ENCODE measurements at places on chromosomes 16 and 17.

GRCh38 chr16:30774367-30775130 lies 12.4 kb downstream of the RNF40 start:
- no peak for DNase-seq

DNA sequence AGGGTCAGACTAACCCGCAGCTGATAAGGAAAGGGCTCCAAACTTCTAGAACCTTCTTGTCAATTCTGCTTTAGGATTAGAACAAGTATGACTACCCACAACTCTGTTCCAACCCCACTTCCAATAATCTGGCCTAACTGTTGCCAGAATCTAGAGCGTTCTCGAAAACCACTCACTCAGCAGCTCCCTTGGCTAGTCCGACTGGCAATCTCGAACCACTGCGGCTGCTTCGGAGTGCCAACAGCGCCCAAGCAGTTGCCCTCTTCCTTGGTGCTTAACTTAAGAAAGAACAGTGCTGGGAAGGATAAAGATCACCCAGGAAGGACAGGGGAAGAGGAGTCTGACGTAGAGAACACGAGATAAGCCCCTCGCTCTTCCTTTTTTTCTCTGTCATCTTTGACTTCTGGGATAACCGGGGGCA lies 818 bp downstream of the DNAJC7 start:
- DNase-seq = no peak

DNA sequence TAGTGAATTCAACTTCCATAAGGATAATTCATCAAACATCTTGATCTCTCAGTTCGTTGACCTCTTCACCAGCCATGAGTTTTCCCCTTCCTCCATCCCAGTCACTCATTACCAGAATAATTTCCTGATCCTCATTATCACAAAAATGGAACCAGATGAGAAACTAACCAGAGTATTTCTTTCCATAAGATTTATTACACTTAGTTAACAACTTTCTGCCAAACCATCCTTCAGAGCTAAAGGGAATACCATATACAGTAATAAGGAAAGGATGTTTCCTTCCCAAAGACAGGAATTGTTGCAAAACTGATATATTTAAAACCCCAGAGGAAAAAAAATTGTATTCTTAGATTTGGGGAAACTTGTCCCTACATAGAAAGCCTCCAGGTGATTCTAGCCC lies 8.6 kb downstream of the KRTAP29-1 start:
- DNase-seq = no peak

DNA sequence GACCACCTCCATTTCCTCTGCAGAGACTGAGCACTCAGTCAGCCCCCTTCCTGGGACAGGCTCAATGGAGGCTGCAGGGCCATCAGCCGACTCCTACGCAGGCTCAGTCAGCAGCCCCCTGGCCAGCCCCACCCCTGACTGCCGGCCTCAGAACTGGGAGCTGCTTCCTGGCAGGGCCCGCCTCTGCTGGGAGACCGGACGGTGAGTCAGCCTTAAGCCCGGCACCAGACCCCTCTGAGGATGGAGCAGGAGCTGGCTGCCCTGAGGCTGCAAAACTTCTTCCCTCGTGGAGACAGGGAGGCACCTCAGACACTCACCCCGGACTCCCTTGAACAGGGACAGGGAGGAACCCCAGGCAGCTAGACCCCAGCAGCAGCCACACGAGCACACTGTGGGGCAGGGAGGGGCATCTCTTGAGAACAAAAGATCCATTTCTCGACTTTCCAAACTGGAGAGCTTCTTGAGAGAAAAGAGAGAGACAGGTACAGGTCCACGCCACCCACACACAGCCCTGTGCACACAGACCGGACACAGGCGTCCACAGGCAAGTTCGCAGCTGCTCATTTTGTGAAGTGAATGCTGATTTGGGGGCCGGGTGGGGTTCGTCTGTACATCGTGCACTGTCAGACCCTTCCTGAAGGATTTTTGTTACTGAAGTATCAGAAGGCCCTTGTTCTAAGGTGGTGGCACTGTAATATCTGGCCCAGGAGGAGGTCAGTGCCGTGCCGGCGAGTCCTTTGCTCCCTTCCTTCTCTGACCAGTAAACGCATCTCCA lies 1.3 kb upstream of the TUBB3 start:
- DNase-seq = no peak

DNA sequence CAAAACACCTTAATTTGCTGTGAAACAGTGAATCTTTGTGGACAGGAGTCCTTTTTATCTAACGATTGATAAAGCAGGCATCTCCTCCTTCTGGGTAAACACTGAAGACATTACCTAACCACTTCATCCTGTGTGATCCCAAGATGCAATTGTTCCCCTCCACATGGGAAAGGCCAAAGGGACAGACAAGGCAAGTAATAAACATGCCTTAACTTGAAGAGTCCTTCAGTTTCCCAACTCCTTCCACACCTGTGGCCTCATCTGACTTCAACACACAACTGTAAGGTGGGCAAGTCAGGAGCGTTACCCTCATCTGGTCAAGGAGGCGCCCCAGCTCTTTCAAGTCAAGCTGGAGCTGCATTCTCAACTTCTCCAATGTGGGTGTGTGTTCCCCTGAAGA lies 278.6 kb downstream of the ABCC12 start:
- no peak for DNase-seq

DNA sequence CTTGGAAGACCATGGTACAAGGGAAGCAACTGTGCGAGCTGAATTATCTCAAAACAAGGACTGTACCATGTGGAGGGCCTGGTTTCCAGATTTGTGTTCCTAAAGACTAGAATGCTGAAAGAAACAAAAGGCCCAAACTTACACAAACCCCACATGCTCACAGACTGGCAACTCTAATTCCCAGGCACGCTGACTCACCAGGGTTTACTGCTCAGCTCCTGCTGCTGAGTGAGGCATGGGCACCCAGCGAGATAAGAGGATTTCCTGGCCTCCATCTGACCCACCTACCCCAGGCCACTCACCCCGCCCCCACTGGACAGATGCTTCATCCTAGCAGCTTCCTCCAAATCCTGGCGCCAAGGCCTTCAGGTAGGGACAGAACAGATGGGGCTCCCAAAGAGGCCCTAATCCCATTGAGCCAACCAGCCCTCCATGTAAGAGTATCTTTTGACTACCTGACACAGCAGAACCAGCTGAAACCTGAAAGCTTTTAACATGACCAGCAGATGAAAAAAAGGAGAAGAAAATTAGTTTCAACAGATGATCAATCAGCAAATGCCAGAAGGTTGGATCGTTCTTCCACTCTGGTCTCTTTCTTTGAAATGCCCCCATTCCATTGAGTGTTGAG lies 33.9 kb downstream of the DCUN1D3 start:
- DNase-seq = no peak

DNA sequence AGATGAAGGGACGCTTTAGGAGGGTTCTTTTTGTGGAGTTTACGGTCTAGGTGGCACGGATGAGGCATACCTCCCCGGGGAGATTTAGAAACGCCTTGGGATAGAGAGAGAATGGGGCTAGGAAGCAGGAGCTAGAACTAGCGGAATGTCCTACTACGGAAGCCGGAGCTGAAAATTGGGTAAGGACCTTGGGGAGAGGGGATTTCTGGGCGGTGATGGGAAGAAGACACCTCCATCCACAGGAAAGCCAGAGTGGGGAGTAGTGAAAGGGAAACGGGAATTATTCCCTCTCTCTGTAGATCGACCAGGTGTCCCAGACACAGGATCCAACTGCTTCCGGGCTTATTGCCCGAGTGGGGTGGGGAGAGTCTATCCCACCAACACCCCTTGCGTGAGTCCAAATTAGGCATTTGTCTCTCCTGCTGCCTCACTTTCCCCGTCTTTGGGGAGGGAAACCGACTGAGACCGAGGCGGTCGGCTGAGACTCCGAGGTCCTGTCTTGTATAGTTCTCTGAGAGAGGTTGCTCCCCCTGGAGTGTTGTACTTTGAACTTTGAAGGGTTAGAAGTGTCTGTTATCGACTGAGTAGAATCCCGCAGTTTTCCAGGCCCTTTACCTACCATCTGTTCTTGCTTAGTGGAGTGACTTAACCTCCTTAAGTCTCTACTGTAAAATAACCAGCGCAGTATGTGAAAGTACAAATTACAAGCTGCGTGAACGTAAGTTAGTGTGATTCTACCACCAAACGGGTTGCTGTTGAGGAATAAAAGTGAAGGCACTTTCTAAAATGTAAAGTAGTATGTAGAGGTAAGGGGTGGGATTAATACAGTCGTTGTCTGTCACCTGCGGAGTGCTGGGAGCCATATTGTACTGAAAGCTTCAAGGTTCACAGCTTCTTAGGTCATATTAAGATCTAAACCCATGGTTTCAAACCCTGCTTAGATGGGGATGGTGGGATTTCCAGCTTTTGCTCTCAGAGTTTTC lies 1.0 kb downstream of the RSPRY1 start:
- peak; percentile 3 for DNase-seq

DNA sequence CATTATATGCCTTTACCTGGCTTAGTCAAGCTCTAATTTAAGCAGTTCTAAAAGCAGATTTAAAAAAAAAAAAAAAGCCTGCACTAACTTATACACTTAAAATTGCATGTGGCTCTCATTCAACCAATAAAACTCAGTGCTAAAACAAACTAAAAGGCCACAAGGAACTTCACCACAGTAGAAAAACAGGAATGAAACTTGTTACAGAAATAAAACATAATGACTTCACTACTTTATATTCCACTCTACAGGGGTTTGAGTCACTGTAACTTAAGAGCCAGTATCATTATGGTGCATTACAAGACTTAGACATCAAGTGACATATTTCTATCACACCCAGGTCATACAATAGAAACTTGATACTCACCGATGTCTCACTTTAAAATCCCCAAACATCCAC lies 11.1 kb downstream of the CA10 start:
- DNase-seq = no peak

DNA sequence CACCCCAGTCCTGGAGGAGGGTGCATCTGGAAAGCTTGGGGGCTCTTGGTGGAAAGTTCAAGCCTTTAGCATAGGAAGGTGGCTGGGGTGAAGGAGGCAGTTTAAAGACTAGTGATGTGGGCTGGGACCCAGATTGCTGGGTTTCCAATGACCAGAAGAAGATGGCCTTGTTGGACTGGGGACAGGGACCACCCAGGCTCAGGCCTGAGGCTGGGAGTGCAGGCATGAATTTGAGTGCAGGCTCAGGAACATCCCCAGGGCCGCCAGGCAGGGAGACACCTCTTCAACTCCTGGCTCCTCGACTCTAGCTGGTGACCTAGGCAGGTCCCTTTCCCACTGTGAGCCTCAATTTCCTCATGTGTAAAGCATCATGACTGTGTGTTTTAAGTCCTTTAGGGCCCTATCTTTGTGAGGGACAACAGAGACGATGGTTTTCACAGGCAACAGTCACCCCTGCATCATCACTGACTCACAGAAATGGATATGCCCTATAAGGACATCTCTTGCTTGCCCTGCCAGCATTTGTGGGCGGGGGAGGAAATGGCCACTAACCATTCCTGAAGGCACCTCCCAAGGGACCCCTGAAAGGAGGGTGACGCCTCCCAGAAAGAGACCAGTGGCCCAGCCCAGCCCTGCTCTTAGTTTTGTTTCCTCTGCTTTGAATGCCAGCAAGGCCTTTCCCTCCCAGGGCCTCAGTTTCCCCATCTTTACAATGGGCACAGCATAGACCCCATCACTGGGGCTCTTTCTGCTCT lies 11.1 kb downstream of the NLRC5 start:
- no peak for DNase-seq

GRCh38 chr17:8384801-8385378 lies 1.9 kb upstream of the RPL26 start:
- no peak for DNase-seq

DNA sequence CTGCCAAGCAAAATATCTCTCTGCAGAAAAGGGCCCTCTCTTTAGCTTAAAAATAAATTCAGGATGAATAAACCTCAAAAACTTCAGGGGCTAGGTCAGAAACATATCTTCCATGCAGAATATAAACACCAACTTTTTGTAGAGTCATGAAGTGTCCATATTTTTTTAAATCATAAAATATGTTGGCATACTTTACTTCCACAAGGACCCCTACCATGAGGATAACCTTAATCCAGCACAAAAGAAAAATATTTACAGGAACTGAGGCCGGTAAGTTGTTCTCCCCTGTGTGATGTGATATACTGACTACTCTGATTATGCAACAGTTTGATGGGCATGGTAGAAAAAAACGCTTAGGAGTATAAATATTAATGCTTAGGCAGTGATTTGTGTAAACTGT lies 264.8 kb upstream of the CDH11 start:
- no peak for DNase-seq

GRCh38 chr16:10126686-10127085 lies 55.5 kb downstream of the GRIN2A start:
- DNase-seq = no peak

DNA sequence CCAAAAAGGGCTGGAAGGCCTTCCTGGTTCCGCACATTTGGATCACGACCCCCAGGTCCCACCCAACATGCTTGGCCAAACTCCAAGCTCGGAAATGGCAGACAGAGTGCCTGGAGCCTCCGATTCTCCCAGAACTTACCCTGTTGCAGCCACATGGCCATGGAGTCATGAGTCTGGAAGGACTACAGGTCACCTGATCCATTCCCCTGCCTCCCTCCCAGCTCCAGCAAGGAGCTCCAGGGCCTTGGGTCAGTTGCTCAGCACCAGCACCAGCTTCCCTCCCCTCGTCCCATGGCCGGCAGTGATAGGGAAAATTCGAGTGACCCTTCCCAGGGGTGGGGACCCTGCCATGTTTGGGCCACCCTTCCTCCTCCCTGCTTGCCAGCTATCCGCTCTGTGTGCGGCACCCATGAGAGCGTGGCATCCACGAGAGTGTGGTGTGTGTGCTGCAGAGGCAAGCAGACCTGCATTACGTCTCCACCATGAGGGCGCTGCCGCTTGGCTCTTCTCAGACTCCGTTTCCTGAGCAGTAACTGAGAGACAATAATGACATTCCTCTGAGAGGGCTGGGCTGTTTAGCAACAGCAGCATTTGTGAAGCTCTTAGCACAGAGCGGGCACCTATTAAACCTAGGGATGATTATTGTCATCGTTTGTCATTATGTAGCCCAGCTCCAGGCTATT lies 21.3 kb upstream of the RPL38 start:
- DNase-seq = no peak

- DNase-seq = no peak
Measured at GRCh38 chr16:64617836-64618476, 503.9 kb downstream of the CDH11 start.

DNA sequence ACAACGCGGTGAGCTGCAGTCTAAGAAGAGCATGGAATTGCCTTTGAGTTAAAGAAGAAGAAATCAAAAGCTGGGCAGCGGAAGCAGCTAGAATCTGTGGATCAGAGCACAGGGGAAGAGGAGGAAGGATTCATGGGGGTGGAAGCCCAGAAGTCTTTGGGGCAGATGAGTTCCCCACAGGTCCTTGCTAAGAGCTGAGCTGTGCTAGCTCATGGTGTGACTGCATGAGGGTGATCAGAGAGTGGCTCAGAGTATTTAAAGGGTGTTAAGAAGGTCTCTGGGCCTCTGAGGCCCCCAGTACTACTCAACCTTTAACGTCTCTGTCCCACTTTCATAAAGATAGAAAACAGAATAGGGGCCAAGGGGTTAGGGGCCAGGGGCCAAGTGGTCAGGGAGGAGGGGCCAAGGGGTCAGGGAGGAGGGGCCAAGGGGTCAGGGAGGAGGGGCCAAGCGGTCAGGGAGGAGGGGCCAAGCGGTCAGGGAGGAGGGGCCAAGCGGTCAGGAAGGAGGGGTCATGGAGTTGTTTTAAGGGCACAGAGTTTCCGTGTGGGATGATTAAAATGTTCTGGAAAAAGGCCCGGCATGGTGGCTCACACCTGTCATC lies 12.0 kb upstream of the TRPV3 start:
- DNase-seq = no peak
